ENCODE measurements at places on chromosomes 16 and 17.

DNA sequence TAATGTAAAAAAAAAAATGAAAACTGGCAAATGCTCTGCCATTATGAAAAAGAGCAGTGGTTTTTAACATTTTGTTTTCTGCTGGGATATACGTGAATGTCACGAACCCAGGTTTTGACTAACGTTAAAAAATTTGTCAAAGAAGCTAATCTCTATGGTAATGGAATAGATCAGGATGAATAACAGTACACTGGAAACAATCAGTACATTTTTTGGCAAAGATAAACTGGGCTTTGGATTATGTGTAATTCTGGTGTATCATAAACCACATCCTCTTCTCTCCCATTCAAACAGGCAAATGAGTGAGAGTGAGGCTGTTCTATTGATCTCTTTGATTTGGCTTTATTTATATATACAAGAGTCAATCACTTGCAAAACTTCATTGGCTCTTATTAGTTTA, 207.0 kb upstream of the IRX3 start:
- no peak for DNase-seq

- DNase-seq, result no peak
Measured at GRCh38 chr17:65430209-65430833, 131.1 kb downstream of the AXIN2 start.

GRCh38 chr17:82245134-82246039, 16.5 kb downstream of the SLC16A3 start:
- DNase-seq, result no peak

- DNase-seq, result no peak
Measured at GRCh38 chr16:6722786-6723185, 609.9 kb upstream of the RBFOX1 start.

DNA sequence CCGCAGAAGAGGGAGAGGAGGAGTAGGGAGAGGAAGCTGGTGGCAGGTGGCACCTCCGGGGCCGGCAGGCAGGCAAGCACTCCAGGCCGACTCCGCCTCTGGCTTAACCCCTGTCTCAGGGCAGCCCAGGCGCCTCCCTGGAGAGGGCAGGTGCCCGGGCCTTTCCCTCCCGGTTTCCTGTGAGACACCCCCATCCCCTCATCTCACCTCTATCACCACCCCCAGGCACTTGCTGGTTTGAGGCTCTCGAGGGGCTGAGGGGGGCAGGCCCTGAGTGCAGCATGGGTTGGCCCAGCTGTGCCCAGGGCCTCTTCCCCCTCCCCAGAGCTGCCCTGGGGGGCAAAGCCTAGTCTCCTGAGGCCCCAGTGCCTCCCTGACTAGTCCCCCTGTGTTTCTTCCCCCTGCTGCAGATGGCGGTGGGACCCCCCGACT, 6.0 kb downstream of the DOC2A start:
- no peak for DNase-seq

DNA sequence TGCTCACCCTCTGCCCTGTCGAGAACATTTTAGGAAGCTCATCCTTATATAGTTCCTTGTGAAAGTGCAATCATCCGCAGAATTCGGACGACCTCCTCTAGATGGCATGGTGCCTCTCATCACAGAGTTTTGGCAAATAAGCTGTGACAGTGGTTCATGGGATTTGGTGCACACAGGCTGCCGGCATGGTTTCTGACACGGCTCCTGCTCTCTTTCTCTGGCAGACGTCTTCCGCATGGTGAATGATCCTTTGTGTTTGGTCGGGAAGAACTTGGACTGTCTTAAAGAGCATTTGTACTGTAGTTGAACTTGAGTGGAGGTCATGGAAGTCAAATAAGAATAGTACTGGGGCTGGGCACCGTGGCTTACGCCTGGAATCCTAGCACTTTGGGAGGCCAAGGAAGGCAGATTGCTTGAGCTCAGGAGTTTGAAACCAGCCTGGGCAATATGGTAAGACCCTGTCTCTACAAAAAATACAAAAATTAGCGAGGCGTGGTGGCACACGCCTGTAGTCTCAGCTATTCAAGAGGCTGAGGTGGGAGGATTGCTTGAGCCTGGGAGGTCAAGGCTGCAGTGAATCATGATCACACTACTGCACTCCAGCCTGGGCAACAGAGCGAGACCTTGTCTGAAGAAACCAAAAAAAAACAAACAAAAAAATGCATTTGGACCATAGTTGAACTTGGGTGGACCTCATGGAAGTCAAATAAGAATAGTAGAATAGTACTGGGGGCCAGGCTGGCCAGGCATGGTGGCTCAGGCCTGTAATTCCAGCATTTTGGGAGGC, 34.7 kb upstream of the NAT9 start:
- no peak for DNase-seq

- DNase-seq, result no peak
Measured at GRCh38 chr17:61980535-61980934, 52.8 kb upstream of the INTS2 start.

GRCh38 chr16:59249011-59249410, 514.9 kb upstream of the GOT2 start:
- DNase-seq, result no peak

- DNase-seq, result no peak
Measured at GRCh38 chr17:44928950-44929720, 13.8 kb upstream of the GFAP start.

- DNase-seq, result no peak
Measured at GRCh38 chr17:47810200-47810821, 11.3 kb downstream of the OSBPL7 start.

GRCh38 chr16:66220702-66221101, 145.8 kb upstream of the CDH5 start:
- no peak for DNase-seq
